NCI-H1092 (cell line): ENCODE measurements at places on chromosomes 1 and 21.

DNA sequence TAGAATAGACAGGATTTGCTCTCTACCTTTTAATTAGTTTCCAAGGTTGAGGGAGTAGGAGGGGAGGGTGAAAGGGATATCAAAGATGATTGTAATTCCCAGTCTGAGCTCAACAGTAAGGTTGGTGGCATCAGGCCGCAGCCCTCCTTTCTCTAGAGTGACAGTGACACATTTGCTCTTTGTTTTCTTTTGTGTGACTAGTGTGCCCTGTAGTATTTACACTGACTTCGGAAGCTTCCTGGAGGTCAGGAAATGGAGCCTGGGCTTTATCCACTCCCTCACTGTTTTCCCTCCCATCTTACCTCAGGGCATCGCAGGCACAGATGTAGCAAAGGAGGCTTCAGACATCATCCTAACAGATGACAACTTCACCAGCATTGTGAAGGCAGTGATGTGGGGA is 44.7 kb upstream of the LAX1 start:
- DNase-seq = no peak

GRCh38 chr21:14836950-14837349 is 227.8 kb downstream of the NRIP1 start:
- no peak for DNase-seq

DNA sequence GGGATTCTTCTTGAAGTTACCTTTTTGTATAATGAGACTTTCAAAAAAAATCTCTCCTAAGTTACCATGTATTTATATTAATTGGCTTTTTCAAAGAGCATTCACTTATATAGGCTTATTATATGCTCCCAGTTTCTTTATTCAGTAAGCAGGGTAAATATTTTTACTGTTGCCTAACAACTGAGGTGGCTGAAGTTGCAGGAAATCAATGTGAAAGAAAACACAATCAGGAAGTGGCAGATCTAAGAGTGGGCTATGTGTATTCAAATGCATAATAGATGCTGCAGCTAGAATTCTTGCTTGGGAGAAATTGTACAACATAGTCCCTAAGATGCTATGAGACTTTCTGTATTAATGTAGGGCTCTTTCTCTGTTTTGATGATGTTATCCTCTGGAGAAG is 606.9 kb downstream of the NUF2 start:
- DNase-seq = peak; percentile 38

DNA sequence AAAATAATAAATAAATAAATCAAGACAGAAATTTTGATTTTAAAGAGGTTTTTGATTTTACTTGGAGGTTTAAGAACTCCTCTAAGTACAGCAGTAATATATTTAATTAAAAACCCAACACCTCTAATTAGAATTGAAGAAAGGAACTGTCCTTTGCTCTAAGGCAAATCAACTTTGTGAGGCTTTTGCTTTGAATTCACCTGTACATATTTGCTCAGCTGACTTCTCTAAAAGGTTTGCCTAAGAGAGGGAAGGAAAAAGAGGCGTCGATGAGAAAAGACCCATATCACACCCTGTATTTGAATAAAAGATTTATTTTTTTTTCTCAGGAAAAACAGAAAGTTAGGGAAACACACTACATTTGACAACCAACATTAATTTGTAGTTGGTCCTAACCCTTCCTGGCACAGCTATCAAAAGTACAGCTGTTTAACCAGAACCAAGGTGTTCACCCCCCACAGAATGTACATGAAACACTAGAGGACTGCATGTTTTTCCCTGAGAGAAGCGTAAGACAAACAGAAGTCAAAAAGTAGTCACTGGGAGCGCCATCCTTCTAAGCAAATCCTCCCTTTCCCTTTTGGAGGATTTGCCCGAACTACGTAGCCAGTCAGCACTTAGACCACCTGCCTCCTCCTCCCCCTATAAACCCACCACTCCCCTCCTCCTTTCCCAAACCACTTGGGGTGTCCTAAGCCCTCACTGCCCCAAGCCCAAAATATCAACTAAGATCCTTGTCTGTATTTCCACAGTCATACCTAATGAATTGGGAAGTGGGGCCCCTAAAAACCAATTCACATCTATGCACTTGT is 4.9 kb downstream of the MCL1 start:
- no peak for DNase-seq

DNA sequence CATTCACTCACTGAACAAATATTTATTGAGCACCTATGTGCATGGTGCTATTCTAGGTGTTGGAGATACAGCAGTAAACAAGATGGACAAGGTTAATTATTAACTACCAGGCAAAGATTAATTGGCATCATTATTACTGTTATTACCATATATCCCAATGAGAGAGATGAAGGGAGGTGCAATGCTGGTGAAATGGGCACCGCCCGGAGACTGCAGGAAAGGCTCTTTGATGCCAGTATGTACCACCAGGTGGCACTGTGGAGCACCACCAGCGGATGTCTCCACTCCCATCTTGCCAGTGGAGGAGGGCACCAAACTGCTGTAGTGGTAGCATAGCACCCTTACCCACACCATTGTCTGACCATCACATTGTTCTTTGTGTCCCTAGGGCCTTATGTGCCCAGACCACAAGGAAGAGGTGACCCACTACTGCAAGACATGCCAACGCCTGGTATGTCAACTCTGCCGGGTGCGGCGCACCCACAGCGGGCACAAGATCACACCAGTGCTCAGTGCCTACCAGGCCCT is 3.0 kb downstream of the TRIM46 start:
- DNase-seq = peak; percentile 69

- peak; percentile 50 for DNase-seq
These were observed 3.8 kb upstream of the RGSL1 start for GRCh38 chr1:182446033-182446669.

DNA sequence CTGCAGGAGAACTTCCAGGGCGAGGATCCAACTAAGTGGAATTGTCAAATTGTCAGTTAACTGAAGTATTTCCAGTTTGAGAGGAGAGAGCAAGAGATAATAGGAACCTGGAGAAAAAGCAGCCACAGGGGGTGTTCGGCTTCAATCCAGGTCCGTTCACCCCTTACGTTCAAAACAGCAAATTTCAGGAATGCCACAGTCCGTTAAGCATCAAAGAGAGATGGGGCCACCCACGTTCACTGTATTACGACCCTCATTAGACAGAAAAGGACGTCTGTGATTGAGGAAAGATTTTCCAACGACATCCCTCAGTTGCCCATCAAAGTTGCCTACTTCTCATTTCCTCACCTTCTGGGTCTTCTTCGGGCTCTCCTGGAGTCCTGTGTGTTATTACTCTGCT is 422.5 kb upstream of the VAMP3 start:
- no peak for DNase-seq

DNA sequence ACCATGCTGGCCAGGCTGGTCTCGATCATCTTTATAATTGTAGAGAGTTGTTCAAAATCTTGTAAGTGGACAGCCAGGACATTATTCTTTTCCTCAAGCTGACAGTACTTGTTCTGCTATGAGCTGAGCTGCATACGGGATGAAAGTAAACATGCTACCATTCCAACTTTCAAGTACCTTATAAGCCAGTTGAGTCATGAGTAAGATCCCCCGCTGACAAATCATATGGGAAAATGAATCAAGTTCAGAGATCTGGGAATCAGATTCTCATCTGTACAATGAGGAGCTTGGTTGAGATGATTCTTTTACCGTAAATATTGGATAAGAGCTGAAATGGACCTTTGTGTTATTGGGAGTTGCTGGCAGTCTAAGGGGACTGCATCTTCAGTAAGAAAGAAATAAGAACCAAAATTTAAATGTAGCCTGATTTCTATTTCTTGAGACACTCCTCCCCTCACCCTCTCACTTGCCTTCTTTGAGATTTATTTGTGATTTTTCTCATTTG is 62.7 kb downstream of the CENPF start:
- DNase-seq = no peak

DNA sequence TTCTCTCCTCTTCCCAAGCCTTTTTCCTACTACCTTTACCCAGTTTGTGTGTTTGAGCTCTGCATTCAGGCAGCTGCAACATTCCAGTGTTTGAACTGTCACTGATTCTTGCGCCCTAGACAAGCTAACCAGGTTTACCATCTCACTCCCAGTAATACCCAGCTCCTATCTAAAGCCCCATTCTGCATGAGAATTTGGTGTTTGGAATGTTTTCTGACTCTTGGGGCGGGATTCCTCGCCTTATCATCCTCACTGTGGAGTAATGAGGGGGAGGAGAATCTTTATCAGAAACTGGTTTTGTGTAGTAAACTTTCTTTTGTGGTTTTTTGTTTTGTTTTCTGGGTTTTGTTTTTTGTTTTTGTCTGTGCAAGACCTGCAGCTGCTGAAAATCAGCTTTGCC is 36.5 kb downstream of the NCF2 start:
- DNase-seq = no peak

GRCh38 chr1:1024771-1025699 is 5.1 kb downstream of the AGRN start:
- no peak for DNase-seq

DNA sequence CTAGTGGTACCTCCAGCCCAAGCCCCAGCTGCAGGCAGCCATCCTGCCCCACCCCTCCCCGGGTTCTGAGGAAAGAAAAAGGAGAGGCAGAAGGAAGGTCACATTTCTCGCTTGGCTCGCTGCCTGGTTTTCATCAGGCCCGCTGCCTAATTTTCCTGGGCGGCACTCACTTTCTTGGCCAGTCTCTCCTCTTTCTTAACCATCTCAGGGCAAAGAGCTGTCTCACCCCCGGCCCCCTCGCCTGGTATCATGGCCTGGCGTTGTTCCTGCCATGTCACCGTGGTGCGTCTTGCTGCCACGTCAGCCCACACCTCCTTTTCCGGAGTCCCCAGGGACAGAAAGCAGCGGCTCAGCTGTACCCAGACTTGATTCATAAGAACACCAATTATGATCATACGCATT is 26.6 kb upstream of the CASZ1 start:
- DNase-seq = no peak

GRCh38 chr1:2396059-2396458 is 4.4 kb downstream of the RER1 start:
- DNase-seq = no peak

DNA sequence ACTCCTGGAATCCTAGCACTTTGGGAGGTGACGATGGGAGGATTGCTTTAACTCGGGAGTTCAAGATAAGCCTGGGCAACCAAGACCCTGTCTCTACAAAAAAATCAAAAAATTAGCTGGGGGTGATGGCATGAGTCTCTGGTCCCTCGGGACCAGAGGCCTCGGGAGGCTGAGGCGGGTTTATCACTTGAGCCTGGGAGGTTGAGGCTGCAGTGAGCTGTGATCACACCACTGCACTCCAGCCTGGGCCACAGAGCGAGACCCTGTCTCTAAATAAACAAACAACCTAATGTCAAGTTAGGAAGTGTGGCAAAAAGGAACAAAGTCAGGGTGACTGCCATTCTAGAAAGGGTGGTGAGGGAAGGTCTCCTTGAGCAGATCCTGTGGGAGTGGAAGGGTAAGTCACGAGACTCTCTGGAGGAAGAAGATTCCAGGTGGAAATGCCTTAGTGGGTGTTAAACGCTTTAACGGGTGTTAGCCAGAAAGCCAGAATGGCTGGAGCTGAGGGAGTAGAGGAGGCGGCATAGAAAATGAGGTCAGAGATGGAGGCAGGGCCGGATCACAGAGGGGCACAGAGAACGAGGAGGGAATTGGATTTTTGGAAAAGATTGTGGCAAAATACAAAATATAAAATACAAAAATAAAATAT is 62.2 kb upstream of the ATP5PO start:
- DNase-seq = no peak

GRCh38 chr1:222529916-222530315 is 18.0 kb downstream of the HHIPL2 start:
- no peak for DNase-seq

DNA sequence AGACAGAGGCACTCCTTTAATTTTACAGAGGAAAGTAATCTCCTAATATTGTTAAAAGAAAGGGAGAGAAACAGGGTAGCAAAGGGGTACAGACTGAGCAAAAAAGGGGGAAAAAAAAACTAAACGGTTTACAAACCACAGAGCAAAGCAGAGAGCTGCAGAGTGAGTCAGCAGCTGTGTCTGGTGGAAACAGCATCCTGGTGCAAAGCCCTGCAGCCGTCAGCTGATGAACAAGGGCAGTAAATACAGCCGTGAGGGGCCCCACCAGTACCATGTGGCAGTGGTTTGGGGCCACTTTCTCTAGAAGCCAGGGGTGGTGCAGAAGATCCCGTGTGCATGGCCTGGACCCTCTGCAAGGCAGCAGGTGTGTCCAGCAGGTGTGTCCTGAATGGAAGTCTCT is 111.3 kb downstream of the ERG start:
- no peak for DNase-seq

- DNase-seq = no peak
These were observed 843.8 kb downstream of the USP25 start for GRCh38 chr21:16573578-16573977.

DNA sequence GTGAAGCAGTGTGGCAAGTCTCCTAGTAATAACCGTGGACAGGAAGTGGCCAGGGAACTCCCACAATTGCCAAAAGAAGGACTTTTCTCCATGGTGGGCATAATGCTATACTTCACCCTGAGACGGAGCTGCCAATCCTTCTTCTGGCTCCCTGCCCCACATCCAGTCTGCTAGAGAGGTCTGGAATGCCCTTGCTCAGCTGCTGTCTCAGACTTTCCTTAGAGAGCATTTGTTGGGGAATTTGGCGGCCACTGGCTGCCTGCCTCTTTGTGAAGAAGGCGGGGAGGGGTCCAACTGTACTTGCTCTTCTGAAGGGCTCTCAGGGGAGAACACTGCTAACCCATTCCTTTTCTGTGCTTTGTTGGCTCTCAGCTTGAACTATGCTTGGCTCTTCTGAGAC is 123.7 kb upstream of the EDN2 start:
- no peak for DNase-seq

- DNase-seq = no peak
These were observed 29.3 kb upstream of the ACP6 start for GRCh38 chr1:147699686-147700041.

DNA sequence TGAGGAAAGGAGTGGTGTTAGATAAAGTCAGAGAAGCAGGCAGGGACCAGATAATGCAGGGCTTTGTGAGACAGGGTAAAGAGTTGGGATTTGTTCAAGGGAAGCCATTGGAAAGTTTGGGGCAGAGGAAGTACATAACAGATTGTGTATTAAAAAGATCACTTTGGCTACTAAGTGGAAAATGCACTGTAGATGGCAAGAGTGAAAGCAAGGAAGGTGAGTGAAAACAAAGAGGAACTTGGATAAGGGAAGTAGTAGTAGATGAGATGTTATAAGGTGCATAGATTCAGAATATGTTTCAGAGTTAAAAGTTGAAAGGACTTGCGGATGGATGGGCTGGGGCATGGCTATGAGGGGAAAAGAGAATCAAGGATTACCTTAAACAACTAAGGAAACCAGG is 17.4 kb downstream of the MRPL39 start:
- no peak for DNase-seq

DNA sequence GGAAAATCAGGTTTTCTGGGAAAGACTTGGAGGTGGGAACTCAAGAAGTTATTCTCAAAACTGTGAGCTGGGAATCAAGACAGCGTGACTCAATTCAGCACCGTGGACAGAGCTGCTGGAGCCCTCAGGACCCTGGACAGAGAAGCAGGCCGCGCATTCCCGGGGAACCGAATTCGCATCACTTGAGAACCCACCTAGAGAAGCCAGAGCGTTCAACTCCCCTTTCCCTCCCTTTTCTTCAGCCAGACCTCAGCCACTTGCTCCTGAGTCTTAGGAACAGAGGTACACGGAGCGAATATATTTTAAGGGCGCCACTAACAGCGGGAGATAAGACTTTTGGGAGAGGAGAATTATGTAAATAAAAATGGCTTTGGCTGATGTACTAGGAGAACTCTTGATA is 2.0 kb upstream of the LIN28A start:
- no peak for DNase-seq
